ENCODE measurements at places on chromosomes 3 and 15. TPM values are rescaled to one million over a fixed set of nuclear protein-coding genes. Genes with fewer than 3 reads are reported as not detected.
A peak's percentile ranks its signal among the peaks of the same experiment; 100 is the strongest.

The TM4SF18 gene
- total RNA-seq: 4.6 TPM

The GABRR3 gene
- not detected for total RNA-seq

The SNX4 gene
- total RNA-seq: 27.4 TPM

- peak; percentile 28 for DNase-seq
Measured at GRCh38 chr15:101126618-101127505, 125.0 kb downstream of the CHSY1 start.

DNA sequence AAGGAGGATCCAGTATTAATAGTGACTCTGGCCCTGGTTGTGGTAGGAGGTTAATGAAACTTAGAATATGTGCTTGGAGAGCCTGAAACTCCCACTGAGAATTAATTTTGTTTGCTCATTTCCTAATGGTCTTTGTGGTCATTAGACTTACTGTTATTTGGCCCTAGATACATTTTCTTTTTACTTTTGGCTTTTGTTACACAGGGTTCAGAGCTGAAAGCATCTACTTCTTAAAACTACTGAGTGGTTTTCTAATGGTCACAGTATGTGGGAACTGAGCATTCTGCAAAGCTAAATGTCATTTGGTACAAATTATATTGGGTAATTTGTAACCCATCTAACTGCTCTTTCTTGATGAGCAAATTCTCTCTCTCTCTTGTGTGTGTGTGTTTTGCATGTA is 433.4 kb upstream of the IL12A start:
- no peak for DNase-seq

DNA sequence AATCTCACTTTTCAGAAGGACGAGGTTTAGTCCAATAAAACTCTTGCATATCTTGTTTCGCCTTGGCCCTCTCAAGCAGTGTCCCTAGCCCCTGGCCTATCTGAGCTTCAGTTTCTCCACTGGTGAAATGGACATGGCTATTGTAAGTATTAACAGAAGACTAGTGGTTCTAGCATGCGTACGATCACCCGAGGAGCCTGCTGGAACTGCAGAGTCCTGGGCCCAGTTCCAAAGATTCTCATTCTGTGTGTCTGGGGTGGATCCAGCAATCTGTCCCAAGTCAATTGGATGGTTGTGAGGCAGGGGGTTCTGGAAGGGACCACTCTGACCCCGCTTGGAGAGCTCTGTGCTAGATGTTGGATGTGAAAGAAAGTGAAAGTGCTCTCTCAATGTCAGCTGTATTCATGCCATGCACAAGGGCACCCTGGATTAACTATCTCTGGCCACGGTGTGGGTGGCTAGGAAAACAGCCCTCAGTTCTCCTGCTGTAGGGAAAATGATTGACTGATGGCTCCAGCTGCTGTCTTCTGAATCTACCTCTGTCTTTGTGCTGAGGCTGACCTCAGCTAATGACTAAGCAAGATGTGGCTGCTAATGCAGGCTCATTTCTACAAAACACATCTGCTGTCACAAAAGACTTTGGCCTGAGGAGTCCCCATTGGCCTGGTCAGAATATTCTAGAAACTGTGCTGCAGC is 1.9 kb upstream of the PLA1A start:
- DNase-seq: no peak

DNA sequence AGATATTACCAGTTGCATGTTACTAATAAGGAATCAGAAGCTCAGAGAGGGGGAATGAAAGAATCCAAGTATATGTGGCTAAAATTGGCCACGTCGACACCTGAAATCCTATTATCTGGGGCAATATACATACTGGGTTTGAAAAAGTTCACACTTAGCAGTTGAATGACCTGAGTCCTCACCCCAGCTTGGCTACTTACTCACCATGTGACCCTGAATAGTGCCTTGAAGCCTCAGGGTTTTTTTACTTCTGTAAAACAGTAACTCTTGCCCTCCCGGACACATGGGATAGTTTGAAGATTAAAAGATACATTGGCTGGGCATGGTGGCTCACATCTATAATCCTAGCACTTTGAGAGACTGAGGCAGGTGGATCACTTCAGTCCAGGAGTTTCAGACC is 342.2 kb upstream of the TPRG1 start:
- no peak for DNase-seq

- DNase-seq: no peak
Measured at GRCh38 chr15:70669966-70670658, 93.2 kb downstream of the UACA start.

DNA sequence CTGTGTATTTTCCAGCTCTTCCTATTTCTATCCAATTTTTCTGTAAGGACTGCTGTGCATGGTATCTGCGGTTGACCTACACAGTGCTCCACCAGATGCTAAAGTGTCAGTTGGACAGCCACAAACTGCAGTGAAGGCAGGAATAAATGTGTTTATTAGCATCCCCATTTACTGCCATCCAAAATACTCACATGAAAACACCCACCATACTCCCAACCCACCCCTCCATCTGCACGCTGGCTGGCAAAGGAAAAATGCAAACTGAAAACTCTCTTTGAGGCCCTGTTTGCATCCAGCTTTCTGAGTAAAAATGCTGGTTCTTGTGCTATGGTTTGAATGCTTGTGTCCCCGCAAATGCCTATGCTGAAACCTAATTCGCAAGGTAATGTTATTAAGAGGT is 515.5 kb downstream of the ZNF385D start:
- no peak for DNase-seq

GRCh38 chr15:42474827-42475226 is 16.1 kb downstream of the ZNF106 start:
- DNase-seq: no peak

DNA sequence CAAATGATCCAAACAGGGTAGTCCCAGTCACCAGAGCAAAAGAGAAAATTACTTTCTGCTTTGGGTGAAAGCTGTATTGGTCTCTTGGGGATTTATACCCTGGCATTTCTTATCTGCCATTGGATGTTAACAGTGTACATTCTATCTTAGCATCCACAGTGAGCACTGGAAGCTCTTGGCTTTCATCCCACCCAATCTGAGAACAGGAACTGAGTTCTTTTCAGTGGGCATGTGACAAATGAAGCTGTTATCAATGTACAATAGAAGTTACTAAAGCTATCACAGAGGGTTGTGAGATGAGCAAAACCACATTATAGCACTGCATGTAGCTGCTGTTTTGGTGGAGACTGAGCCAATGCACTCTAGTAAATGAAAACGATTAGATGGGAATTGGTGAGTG is 300.7 kb downstream of the TUSC7 start:
- DNase-seq: no peak

All from right lobe of liver (tissue), 6 donors.